GM13977 (cell line): ENCODE measurements at places on chromosomes 1 and 21.

GRCh38 chr1:85230305-85230977, 29.0 kb downstream of the C1orf52 start:
- DNase-seq = no peak

- DNase-seq = no peak
These were observed 16.2 kb downstream of the BTF3L4 start for GRCh38 chr1:52072291-52072690.

GRCh38 chr1:28579401-28579800, 12.7 kb upstream of the RAB42 start:
- no peak for DNase-seq

DNA sequence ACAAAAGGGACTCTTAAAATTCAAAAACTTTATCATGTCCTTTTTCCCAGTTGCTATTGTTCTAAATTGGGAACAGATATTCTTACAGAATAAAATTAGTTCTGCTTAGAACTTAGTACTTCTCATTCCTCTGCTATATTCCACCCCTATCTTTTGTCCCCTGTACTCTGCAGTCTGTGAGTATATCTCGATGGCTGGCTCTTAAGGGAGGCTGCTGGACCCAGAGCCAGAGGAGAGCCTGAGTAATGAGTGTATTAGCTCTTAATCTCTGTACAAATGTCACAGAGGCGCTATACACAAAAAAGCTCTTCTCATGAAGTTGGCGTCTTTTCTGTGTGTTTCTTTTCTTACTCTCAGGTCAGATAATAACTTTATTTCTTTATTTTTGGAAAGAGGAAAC, 423.4 kb downstream of the ZP4 start:
- DNase-seq = no peak

DNA sequence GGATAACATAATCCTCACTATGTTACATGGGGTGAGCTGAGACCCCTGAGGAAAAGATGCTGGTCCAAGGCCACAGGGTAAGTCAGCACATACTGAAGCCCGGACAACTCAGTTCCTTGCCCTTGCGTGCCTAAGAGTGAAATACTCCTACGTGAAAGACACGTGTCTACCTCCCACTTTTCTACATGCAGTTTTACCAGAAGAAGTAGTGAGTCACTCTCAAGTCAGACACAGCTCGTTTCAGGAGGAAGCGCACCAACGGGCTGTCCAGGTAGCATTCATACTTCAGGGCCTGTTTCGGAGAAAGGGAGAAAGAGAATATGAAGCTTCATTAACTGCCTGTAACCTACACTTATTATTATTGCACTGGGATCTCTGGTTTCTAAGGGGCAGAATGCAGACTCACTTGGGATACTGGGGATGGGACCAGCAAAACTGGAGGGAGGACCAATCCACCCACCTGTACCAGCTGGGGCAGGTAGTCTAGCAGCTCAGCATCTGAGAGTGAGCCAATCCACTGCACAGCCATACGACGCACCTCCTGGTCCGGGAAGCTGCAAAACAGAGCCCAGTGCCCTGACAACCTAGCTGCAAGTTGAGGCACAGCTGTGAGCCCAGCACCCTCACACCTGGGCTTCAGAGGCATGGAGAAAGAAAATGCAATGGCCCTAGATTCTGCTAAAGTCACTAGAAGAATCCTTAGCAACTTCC, 32.4 kb upstream of the PPP1R15B start:
- no peak for DNase-seq

- no peak for DNase-seq
These were observed 48.6 kb upstream of the EPS15 start for GRCh38 chr1:51567653-51568052.

DNA sequence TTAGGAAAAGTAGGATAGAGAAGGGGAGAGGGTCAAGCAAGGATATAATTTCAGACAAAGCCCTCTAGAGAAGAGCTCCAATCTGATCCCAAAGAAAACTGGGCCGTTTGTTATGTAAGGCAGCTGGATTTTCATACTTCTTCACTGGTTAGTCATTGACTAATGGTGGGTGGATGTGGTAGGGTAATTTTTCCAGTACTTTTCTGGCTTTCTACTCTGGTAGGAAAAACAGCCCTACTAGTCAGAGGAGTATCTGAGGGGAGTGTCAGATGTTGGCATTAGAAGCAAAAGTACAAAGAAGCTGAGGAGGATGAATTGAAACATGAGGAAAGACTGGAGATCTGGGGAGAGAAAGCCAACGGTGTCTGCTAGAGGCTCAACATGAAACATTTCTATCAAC, 145.3 kb downstream of the TNFSF18 start:
- DNase-seq = no peak

GRCh38 chr21:21845901-21846300, 847.7 kb downstream of the NCAM2 start:
- DNase-seq = no peak

- peak; percentile 67 for DNase-seq
These were observed 380 bp downstream of the COL18A1 start for GRCh38 chr21:45405271-45405818.

DNA sequence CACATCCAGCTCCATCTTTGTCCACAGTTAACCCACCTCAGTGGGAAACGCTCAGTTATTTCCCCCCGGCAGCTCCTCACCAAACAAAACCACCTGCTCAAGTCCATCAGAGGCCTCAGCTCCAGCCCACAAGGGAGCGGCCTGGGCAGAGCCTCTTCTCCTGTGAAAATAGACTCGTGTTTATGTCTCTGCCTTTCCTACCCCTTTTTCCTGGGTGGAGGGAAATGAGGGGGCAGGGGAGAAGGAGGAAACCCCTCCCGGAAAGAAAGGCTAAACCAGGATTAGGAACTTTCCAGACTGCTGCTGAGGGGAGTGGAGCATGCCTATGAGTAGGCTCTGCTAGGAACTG, 81.6 kb downstream of the PAX7 start:
- DNase-seq = no peak

DNA sequence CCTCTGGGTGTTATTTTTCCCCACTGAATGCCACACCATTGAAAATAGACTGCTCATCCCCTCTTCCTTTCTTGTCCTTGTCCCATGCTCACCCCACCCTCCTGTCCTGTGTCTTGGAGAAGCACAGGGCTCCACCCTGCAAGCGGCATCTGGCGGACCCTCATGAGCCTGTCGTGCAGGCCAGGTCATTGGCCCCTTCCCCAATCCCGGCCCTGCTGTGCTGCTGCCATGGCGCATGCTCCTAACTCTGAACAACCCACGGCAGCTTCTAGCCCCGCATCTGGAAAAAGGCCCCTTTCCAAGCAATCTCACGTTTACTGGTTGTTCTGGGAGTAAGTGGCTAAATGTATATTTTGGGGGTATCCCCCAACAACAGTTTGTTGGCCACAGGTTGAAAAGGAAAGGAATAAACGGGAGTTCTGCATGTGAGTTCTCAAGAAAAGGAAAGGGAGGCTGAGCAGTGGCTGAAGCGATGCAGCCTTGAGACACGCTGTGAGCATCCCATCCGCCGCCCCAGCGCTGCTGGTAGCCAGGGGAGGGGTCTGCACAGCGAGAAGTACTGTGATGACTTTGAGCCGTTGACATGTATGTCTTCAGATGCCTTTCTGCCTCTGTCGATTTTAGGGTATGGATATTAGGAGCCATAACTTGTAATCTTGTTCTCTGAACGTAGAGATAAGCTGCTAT, 16.3 kb downstream of the AGMAT start:
- no peak for DNase-seq

DNA sequence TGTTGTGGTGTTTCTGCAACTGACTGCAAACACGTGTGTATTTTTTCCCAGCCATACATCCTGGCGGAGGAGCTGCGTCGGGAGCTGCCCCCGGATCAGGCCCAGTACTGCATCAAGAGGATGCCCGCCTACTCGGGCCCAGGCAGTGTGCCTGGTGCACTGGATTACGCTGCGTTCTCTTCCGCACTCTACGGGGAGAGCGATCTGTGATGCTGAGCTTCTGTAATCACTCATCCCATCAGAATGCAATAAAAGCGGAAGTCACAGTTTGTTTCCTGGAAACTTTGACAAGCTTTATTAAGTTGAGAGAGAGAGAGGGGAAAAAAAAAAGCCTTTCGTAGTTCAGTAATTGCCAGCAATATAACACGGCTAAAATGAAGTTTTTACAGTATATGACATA, 32.7 kb upstream of the MTR start:
- no peak for DNase-seq

- no peak for DNase-seq
These were observed 35.9 kb downstream of the HMGB4 start for GRCh38 chr1:33899746-33900145.

- DNase-seq = no peak
These were observed 105.2 kb downstream of the MRPL39 start for GRCh38 chr21:25501996-25502665.

- DNase-seq = peak; percentile 59
These were observed 29.7 kb downstream of the SCCPDH start for GRCh38 chr1:246753670-246754535.

DNA sequence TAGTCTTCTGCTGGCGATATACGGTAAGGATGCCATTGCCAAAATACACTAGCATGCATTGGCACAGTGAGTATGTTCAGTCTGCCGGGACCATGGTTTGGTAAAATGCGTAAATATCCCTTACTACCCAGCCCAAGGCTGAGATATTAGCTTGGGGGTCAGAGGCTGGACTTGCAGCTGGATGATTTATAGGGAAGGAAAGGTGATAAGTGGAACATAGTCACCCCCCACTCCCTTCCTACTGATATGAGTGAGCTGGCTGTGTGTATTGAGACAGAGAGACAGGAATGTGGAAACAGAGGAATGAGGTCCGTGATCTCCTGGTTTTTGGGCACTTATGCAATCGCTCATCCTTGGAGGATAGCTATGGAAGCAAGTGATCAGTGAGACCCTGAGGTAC, 642.8 kb downstream of the KCNT2 start:
- DNase-seq = no peak

GRCh38 chr21:36689324-36689723, 9.6 kb upstream of the SIM2 start:
- DNase-seq = no peak

DNA sequence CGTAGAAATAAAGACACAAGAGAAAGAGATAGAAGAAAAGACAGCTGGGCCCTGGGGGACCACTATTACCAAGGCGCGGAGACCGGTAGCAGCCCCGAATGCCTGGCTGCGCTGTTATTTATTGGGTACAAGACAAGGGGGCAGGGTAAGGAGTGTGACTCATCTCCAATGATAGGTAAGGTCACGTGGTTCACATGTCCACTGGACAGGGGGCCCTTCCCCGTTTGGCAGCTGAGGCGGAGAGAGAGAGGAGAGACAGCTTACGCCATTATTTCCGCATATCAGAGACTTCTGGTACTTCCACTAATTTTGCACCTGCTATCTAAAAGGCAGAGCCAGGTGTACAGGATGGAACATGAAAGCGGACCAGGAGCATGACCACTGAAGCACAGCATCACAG, 4.1 kb upstream of the TPRG1L start:
- DNase-seq = no peak

- DNase-seq = no peak
These were observed 626.5 kb downstream of the PTPRC start for GRCh38 chr1:199265319-199265718.

GRCh38 chr1:109882288-109883245, 28.1 kb upstream of the CSF1 start:
- no peak for DNase-seq

GRCh38 chr1:18913065-18913835, 10.9 kb upstream of the ALDH4A1 start:
- DNase-seq = peak; percentile 90

GRCh38 chr1:242689378-242689777, 164.9 kb upstream of the PLD5 start:
- DNase-seq = no peak

- no peak for DNase-seq
These were observed 165.5 kb upstream of the KCNJ6 start for GRCh38 chr21:38081708-38082107.

GRCh38 chr1:229296541-229296941, 25.6 kb downstream of the RAB4A start:
- no peak for DNase-seq

DNA sequence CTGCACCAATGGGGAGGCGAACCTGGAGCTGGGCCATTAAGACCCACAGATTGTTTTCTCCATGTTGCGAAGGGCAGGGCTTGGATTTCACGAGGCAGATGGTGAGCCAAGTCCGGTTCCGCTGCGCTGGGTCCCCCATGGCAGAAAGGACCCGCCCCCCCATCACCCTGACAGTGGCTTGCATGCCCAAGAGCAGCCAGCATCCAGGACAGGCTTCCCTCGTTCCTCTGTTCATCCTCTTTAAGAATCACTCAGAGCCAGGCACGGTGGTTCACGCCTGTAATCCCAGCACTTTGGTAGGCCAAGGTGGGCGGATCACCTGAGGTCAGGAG, 15.8 kb upstream of the NPHP4 start:
- no peak for DNase-seq

DNA sequence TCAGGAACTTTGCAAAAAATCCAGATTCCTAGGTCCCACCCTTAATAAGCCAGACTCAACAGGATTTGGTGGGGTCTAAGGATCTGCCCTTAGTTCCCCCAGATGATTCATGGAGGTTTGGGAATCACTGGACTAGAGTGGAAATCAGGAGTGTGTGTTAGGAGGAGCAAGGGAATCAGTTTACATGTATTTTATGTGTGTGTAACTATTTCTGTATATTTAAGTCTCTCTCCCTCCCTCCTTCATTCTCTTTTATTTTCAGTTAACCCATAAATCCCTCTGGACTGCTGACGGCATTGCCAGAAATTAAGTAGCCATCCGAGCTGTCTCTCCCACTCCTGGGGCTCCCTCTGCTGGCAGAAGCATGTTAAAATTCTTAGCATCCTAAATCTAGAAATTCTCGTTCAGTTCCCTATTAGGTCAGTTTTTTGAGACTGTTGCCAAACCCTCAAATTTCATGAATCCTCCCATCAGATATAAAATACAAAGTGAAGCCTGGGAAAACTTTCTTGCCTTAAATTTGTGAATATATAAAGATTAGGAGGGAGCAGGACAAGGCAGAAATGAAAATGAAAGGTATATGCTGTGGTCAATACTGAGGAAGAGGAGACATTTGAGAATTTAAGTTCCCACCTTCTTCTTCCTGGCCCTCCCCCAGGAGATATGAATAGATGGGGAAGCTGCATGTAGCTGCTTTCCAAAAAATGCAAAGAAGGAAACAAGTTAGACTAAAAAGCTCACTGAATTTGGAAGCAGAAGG, 11.7 kb upstream of the HSD11B1 start:
- peak; percentile 65 for DNase-seq

DNA sequence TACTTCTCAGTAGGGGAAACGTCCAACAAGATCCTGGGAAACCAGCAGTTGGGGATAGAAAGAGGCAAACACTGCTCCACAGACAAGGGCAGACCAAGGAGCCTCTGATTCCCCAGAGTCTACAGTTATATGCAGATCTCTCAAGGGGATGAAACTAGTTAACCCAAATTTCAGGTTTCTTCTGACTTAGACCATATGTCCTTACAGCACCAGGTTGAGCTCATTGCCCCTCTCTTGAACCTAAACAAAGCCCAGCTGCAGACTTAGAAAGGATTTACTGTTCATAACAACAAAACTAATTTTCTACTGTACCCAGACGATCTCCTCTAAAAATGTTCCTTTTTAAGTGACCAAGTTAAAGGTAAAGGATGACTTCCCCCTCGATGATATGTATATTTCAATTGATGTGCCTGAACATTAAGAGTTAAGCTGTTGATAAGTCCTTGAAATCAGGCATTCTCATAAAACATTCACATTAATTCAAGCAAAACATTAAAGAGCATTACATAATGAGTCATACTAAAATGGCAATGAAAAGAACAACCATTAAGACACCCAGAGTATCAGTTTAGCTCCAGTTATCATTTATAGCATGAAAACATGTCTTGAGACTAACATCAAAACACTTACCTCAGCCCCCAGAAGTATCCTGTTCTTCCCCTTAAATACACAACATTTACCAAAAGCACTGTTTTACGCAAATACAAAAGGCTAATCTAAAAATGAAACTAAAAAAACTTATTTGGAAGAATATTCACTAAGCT, 24.1 kb downstream of the SMYD3 start:
- DNase-seq = peak; percentile 42

GRCh38 chr1:94795434-94795833, 24.7 kb upstream of the SLC44A3 start:
- no peak for DNase-seq
